ENCODE measurements at places on chromosomes 3 and 15.

DNA sequence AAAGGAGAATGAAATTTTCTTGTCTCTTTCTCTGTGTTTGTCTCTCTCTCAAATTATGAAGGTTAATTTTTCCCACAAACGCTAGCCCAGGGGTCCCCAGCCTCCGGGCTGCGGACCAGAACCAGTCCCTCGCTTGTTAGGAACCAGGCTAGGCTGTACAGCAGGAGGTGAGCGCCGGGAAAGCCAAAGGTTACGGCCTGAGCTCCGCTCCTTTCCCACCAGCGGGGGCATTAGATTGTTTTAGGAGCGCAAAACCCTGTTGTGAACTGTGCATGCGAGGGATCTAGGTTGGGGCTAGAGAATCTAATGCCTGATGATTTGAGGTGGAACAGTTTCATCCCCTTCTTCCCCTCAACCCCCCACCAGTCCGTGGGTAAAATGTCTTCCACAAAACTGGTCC is 74.7 kb upstream of the ZNF385D start:
- DNase-seq: no peak

DNA sequence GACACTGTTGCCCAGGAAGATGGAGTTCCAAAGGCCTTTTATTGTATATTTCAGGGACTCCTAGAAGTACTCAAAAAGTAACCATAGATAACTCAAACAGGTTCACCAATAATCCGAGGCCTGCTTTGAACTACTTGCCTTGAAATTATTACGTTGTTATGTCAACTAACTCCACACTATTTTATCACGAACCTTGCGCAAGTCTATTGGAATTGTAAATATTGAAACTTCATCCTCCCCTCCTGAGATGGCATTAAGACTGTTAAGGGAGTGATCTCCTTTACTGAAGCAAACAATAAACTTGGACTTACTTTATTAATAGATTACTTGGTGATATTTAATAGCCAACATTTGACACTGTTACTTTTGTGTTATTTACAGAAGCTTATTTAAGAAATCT is 199.6 kb upstream of the GADL1 start:
- no peak for DNase-seq

DNA sequence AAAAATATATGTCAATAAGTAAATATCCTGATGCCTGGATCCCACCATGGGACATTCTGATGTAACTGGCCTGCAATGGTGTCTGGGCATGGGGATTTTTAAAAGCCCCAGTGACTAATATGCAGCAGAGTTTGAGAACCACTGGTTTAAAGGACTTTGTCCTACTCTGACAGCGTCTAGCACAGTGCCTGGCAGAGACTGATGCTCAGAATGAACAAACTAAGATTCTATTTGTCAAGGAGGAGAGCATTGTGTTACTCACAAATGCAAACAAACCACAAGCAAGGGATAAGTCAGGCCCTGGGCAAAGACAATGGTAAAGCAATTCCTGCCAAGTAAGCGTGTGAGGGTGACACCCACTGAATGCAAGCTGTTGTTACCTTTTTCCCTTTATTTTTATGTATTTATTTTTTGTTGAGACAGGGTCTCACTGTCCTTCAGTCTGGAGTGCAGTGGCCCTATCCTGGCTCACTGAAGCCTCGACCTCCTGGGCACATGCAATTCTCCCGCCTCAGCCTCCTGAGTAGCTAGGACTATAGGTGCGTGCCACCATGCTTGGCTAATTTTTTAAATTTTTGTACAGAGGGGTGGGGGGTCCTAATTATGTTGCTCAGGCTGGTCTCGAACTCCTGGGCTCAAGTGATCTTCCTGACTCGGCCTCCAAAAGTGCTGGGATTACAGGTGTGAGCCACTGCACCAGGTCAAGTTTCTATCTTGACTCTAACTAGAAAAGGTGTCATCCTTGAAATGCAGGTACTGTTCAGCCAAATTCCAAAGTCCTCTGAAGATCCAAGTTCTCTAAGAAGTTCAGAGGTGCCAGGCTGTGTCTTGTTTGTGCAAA is 909 bp upstream of the GPD1L start:
- no peak for DNase-seq

DNA sequence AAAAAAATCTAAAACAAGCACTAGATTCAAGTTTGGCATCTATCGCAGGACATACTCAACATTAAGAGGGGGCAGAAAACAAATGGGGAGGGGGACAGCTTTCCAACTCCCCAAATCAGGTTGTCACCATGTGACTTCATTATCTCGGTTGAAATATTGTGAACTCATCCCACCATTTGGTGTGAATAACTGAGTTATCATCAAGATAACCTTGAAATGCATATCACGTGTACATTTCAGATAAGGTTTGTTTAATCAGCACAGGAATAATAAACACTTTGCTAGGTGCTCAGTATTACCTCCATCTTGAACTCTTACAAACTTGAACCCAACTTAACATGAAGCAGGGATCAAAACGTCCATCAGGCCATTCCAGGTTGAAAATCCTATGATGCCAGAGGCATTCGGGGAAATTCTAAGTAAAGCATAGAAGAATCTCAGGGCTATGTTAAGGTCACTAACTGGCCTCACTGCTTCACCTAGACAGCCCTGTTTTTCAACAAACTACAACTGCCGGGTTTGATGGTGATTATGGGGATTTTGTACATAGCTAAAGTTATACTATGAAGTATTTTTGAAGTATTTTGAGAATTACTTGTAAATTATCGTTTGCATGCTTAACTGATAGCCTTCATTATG is 3.0 kb upstream of the ARHGAP31 start:
- no peak for DNase-seq

- no peak for DNase-seq
Measured at GRCh38 chr3:188900421-188900951, 271.3 kb upstream of the TPRG1 start.

DNA sequence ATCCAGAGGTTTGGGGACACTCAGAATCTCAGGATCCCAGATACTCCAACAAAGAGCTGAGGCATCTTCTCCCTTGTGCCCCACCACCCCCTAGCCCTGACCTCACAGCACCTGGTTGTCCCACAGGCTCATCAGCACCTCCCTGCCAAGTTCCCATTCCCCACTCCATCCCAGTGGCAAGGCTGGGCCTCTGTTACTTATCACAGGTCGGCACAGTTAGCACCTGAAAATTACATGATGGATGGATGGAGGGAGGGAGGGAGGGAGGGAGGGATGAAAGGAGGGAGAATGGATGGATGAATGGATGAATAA is 12.8 kb downstream of the MYL3 start:
- DNase-seq: no peak

- DNase-seq: no peak
Measured at GRCh38 chr3:78255403-78255802, 1215.5 kb downstream of the ROBO2 start.

Data from naive thymus-derived CD4-positive, alpha-beta T cell (primary cell).